ENCODE measurements at places on chromosomes 1 and 21.

GRCh38 chr1:66450043-66450514, 83.9 kb upstream of the SGIP1 start:
- no peak for DNase-seq

GRCh38 chr1:6691507-6691906, 10.1 kb downstream of the DNAJC11 start:
- DNase-seq: no peak

DNA sequence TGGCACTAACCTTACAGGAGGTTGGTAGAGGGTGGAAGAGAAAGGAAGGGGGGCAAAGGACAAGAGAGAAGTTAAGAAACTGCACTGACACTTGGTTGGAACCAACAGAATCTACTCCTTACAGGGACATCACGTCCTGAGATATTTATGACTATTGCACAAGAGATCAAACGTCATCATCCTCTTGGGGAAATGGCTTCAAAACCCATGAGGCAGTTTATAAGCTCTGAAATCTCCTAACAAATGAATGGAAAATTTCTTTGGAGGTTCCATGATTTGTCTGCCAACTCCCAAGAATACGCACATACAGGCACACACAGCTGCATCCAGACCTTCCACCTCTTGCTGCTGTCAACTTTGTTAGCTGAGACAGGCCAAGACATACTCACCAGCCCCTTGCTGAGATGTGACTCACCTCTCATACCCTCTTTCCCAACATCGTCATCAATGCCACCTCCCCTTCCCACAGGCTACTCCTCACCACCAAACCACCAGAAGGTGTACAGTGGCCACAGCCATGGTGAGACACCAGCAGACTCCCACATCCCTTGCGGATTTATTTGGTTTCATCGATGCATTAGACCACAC, 135.5 kb downstream of the SETD4 start:
- DNase-seq: no peak

DNA sequence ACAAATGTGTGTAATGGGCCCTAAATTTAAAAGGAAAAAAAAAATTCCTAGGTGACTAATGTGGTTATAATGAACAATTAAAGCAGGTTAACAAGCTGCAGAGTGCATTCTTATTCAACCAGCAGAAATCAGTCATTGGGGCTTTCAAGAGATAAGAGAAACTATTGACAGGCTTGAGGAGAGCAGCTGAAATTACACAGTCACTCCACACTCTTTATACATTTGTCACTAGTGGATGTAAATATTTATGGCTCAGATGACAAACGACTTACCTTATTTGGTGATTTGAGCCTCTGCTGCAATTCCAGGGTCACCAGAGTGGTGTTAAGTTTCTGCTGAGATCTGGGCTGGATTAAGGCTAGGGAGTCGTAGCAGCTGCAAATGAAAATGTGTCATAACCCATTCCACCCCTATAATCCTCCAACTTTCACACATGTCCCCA, 896.3 kb downstream of the TTLL7 start:
- no peak for DNase-seq

- no peak for DNase-seq
These were observed 92.3 kb upstream of the NBPF6 start for GRCh38 chr1:108357802-108358201.

GRCh38 chr1:156543066-156543465, 29.3 kb downstream of the IQGAP3 start:
- no peak for DNase-seq

DNA sequence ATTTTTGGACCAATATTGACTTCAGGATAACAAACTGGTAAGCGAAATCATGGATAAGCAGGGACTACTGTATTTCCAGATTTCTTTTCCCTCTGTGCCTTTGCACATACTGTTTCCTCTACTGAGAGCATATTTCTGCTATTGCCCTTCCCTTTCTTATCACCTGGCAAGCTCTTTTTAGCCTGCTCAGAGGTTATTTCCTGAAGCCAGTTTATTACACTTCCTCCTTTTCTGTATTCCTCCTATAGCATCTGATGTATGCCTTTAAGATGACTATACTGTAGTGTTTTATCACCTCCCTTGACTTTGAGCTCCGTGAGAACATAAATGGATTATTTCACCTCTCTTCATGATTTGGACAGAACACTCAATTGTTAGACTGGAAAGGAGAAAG, 49.0 kb downstream of the MAGI3 start:
- no peak for DNase-seq

GRCh38 chr1:2322065-2322571, 69.2 kb downstream of the MORN1 start:
- DNase-seq: no peak

- no peak for DNase-seq
These were observed 27.1 kb upstream of the KCNK2 start for GRCh38 chr1:215055281-215055935.

DNA sequence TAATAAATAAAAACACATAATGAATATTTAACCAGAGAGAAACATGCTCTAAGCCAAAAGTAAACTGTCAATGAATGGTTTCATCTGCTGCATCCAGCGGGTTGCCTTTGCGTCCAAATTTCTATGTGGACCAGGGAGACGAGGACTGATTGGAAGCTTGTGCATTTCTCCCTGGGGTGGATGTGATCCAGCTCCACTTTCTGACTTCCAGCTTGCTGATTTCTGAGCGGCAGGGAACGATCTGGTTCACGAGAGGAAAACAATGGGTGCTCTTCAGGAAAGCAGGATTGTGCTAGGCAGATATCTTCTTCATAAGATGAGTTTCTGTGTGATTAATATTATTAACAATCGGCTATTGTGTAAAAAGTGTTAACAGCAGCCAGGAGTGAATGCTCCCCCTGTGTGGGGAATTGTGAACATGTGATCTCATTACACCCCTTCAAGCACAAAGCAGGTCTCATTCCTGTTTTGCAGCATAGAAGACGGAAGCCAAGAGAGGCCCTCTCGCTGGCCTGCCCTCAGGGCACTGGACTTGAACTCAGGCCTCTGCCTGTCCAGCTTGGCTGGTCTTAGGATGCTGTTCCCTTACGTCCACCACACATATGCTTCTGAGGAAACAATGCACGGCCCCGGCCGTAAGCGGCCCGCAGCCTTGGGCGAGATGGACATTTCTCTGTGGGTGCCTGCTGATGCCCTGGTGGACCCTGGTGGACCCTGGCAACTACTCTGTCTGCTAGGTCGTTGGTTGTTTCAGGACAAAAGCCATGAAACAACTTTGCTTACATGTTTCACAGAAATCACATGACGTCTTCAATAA, 183.4 kb upstream of the C1orf174 start:
- no peak for DNase-seq

DNA sequence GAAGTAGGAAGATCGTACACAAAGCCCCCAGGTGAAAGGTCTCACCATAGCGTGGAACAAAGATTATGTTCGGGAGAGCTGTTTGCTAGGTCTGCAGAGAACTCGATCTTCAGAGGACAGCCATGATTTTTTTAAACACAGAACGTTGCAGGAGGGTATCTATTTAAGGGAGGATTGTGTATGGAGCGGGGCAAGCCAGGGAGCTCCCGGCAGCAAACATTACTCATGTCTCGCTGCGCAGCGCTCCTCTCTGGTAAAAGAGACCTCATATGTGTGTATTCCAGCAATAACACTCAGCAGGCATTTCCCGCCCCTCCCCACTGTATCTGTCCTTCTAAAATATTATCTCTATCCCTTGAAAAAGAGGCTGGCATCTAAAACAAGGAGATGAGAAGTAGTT, 2.7 kb downstream of the GLIS1 start:
- DNase-seq: no peak

DNA sequence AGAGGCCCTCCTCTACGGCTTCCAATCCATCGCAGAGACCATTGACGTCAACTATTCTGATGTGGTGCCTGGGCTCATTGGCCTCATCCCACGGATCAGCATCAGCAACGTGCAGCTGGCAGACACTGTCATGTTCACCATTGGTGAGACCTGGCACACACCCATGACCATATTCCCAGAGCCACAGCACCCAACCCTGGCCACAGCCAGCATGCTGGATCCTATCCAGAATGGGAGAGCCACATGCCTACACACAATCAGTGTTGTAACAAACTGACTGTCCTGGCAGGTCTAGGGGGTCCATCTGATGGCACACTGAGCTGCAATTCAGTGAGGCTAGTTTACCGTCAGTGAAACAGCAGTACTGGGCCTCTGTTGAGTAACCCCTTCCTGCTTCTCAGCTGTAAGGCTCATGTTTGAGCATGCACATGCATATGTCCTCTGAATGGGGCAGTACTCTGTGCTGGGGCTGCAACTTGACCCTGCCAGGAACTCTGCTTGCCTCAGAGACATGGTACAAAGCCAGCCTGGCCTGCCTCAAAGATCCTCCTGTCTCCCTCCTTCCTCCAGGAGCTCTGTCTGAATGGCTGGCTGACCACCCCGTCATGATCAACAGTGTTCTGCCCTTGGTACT, 10.8 kb downstream of the IPO13 start:
- no peak for DNase-seq

- no peak for DNase-seq
These were observed 3.8 kb upstream of the TMEM222 start for GRCh38 chr1:27318136-27318535.

- no peak for DNase-seq
These were observed 47.6 kb downstream of the TNFSF18 start for GRCh38 chr1:173002891-173003838.

DNA sequence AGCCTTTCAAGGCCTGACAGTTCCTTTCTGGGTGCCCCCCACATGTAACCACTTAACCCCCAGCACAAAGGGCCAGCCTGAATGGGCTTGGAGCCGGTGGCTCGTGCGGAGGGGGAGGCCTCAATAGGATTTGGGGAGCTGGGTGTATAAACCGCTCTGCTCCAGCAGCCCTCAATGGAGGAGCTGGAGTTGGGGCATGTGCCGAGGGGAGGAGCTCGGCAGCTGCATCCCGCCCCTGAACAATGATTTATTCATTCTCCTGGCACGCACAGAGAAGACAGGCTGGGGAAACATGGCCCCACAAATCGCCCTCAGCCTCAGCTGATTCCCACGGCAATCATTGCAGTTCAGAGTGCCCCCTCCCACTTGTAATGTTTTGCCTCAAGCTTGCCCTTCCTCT, 6.9 kb upstream of the C1orf216 start:
- DNase-seq: no peak

GRCh38 chr1:3070644-3071564, 1.9 kb downstream of the PRDM16 start:
- DNase-seq: no peak

- DNase-seq: peak; percentile 71
These were observed 9.8 kb upstream of the PHACTR4 start for GRCh38 chr1:28359592-28360239.

DNA sequence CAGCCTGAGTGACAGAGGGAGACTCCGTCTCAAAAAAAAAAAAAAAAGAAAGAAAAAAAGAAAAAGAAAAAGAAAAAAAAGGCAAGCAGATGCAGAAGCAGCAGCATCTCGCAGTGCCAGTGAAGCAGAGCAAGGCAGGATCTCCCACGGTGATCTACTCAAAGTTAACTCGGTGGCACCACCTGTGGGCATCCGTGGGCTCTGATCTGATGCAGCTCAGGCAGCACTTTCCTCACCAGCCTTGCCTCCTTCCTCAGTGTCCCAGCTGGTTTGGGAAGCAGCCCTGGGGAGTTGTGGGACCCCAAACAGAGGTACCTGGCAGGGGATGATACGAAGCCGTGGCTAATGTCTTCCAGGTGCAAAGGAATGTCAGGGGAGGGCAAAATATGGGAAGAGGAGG, 104.3 kb upstream of the KRTAP19-8 start:
- DNase-seq: no peak

DNA sequence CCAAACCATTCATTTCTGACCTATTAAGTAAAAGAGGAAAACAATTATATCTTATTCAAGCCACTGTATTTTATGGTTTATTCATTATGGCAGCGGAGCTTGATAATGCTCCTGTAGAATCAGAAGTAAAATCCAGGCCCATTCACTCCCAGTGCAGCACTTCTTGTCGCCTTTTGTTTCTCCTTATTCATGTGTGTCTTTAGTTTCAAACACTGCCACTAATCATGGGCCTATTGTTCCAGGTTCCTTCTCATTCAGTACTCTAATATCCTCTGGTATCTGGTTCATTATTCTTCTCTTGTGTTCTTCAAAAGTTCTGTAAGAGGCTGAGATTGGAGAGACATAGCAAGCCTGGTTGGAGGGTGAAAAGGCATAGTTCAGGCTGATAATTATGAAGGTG, 218.3 kb downstream of the LRRIQ3 start:
- no peak for DNase-seq

DNA sequence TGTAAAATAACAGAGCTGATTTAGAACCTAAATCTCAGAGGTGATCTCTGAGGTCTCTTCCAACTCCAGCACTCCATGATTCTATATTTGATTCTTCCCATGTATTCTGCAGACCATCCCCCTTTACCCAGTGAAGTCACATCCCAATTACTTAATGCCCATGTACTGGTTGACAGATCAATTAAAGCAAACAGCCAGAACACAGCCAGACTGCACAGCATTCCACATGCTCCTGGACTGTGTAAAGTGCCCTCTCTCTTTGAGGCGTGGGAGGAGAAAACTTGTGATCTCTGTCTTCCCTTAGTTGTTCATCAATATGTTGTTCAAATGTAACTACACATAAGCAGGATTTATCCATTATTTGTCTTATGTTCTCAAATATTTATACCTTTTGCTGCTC, 18.1 kb downstream of the NOS1AP start:
- DNase-seq: no peak

DNA sequence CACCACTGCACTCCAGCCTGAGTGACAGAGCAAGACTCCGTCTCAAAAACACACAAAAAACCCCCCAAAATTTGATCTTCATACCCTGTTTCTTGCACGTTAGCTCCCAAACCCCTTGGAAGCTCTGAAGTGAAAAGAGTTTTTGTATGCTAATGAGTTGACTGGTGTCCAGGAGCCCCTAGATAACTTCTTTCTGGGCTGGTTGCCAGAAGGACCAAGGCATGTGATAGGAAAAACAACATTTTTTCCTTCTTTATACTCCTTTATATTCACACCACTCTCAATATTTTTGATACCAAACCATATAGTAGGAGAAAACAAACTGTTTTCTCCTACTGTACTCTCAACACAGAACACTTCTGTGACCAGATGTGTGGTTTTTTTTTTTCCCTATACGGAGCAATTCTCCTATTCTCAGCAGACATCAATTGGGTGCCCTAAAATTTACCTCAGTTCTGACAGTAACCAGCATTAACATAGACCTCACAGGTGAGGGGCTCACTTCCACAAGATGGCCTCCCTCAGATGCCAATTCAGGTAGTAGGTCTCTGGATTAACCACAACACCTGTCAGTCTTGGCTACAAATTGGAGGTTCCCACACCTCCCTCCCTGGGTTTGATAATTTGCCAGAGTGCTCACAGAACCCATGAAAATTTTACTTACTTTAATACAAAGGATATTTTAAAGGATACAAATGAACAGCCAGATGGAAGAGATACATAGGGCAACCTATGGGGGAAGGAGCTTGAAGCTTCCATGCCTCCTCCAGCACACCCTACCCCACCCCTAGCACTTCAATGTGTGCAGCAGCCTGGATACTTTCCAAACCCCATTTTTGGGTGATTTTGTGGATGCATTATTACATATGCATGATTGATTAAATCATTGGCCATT, 25.6 kb downstream of the ZYG11B start:
- no peak for DNase-seq

GRCh38 chr1:192952646-192953045, 106.5 kb downstream of the UCHL5 start:
- DNase-seq: no peak

Measured in activated gamma-delta T cell treated with Interleukin-2 at 50 U/mL for 16 hours (primary cell).